ENCODE measurements at places on chromosomes 11 and 22.

DNA sequence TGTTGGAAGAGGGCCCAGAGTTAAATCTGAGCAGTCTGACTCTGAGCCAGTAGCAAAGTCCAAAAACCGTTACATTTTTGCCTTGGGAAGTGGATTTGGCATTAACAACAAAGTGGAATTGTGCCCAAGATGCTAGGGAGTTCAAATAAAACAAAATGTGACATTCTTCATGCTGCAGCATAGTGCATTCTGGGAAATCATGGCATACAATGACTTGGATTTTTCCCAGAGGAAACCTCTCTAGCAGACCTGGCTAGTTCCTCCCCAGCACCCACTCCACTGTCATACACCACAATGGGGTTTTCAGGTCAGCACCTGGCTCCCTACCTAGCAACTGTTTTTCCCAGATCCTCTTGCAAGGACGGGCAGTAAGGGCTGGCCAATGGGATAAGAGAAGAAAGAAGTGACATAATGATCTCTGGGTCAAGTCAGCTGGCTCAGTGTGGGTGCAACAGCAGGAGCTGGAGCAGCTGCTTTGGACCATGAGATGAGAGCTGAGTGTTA is 24.8 kb upstream of the CYB5R3 start:
- no peak for DNase-seq

- no peak for DNase-seq
Observed at GRCh38 chr11:30281476-30282288, 41.2 kb upstream of the ARL14EP start.

DNA sequence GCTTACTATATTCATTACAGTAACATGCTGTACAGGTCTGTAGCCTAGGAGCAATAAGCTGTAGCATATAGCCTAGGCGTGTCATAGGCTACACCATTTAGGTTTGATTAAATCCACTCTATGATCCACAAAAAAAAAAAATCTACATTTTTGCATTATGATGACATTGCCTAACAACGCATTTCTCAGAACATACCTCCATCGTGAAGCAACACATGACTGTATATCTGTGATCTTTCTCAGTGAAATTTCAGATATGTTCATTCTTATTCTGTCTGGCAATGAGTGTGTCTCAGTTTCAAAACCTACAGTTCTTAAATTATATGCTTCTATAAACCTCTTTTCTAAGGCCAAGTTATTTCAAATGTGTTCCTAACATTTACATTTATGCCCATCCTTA is 140.3 kb downstream of the CADM1 start:
- DNase-seq, result no peak

GRCh38 chr11:123474994-123475393 is 44.9 kb downstream of the GRAMD1B start:
- DNase-seq, result no peak

- no peak for DNase-seq
Observed at GRCh38 chr11:38282718-38283117, 1684.7 kb upstream of the RAG2 start.

GRCh38 chr11:69286374-69287371 is 7.3 kb upstream of the MYEOV start:
- no peak for DNase-seq

DNA sequence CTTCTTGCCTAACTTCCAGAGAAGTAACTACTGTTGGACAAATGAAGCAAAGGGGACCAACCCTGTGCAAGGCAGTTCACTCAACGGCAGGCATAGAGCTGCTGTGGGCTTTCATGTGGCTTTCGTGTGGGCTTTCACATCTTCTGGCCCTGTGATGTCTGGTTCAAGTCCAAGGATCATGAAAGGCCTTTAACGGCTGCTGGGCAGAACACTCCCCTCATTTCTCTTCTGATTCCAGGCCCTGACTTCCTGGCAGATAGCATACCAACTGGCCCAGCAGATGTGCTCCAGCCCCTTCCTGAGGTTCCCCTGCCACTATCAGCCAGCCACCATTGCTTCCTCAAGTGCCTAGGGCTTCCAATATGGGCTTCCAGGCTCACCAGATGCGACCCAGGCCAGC is 28.7 kb upstream of the CTR9 start:
- no peak for DNase-seq

GRCh38 chr22:30294830-30295229 is 5.5 kb upstream of the CASTOR1 start:
- no peak for DNase-seq

GRCh38 chr22:25080855-25081254 is 118.8 kb upstream of the CRYBB3 start:
- DNase-seq, result no peak

DNA sequence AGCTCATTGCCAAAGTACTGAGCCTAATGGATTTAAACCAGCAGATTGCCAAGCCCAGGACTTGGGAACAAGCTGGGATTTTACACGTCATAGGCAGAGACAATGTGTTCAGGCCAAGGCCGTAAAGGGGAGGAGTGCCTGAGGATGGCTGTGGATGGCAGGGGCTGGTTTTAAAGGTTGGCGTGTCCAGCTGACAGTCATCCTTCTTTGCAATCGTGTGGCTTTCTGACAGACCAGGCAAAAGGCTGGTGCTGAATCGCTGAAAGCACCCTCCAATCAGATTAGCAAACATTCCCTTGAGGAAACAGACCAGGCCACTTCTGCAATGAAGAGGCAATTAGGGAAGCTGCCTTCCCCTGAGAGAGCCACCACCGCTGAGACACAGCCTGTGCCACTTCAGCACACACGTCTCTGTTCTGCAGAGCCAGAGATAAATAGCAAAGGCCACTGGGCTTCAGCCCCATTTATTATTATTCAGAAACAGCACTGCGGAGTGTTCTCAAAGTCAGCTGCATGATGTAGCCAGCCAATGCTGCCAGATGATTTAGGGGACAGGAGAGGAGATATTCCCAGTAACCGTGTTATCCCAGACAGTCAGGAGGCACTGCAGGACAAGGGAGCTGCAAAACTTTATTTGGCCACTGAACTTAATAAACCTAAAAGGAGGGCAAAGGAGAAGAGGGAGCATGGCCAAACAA is 54.2 kb upstream of the CSNK2A3 start:
- DNase-seq, result no peak

GRCh38 chr11:48001438-48002021 is 21.2 kb downstream of the PTPRJ start:
- peak; percentile 71 for DNase-seq

DNA sequence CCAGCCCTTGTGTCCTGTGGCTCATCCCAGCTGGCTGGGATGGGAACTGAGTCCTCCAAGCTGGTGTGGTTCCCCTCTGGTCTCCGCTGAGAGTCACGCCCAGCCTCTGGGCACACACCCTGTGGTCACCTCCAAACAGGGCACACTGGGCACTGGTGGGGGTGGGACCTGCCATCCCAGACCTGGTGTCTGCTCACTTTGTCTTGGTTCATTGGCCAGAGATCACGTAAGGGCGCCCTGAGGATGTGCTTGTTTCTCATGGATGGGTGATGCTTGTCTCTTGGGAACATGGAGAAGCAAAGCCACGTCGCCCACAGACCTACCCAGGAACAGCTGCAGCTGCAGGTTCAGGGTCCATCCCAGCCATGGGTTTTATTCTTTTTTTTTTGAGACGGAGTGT is 43.1 kb downstream of the LRP5 start:
- no peak for DNase-seq

DNA sequence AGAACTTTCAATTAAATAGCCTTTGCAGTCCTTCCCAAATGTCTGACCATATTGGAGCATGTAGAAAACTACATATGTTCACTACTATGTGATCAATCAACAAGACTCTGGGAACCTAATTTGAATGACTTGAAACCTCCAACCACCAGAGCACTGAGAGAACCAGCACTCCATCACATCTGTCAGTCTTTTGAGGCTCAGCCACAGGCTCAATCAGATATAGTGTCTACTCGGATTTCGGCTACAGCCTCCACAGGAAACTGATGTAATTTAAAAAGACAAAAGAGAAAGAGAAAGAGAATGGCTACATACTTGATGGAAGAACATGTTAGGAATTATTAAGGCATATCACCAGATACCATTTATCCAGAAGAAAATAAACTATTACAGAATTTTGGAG is 859.0 kb downstream of the FAM181B start:
- DNase-seq, result no peak

- no peak for DNase-seq
Observed at GRCh38 chr11:46251954-46252353, 25.5 kb upstream of the CREB3L1 start.

- DNase-seq, result no peak
Observed at GRCh38 chr11:88293931-88294330, 43.6 kb downstream of the CTSC start.

- no peak for DNase-seq
Observed at GRCh38 chr11:16960250-16960649, 54.0 kb downstream of the PLEKHA7 start.

DNA sequence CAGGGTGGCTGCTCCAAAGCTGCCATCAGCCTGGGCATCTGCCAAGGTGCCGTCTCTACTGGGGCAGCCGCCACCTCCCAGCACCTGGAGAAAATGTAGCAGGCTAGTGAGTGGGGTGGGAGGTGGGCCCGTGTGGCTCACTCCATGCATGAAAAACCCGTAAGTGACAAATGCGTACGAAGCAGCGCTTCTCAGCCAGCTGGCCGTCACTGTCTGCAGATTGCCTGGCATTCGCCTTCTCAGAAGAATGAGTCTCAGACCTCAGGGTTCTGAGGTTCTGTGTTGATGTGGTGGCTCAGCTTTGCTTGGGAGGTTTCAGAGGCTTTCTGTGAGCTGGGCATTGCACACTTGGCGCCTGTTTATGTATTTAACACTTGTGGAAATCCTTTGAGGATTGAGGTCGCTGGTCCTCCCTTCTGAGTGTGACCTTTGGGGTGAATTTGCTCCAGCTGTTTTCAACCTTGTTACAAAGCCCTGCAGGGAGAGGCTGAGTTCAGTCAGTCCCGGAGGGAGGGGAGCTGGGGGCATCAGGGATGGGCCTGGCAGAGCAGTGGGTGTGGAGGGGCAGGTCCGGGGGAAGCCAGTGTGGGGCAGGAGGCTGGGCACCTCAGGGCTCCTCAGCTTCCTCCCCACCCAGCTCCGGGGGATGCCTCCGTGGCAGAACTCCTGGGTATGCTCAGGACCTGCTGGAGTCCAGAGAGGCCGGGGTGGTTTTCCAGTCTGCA is 977.0 kb downstream of the TBC1D22A start:
- no peak for DNase-seq

- no peak for DNase-seq
Observed at GRCh38 chr11:23865341-23865975, 631.4 kb upstream of the LUZP2 start.
